SK-MEL-5 (cell line): ENCODE measurements at places on chromosomes 7 and 10.

- no peak for DNase-seq
Observed at GRCh38 chr10:119201233-119201632, 6.1 kb upstream of the GRK5 start.

DNA sequence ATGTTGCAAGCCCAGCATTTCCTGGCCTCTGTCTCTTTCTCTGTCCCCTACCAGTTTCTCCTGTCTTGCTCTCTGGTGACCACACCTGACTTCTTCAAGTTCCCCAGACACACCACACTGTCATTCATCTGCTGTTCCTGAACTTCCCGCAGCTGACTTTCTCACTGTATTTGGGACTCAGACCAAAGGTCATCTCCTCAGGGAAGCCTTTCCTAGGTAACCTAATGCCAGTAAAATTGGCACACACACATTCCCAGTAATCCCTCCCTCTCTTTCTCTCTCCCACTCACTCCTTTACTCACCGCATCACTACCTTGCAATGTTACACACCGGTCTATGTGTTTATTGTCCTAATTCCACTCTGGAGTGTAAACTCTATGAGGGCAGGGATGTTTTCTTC lies 81.7 kb downstream of the ELMO1 start:
- DNase-seq, result no peak

- DNase-seq, result no peak
Observed at GRCh38 chr7:27635728-27636127, 27.0 kb downstream of the HIBADH start.

- DNase-seq, result no peak
Observed at GRCh38 chr7:12013983-12014382, 182.0 kb upstream of the THSD7A start.

DNA sequence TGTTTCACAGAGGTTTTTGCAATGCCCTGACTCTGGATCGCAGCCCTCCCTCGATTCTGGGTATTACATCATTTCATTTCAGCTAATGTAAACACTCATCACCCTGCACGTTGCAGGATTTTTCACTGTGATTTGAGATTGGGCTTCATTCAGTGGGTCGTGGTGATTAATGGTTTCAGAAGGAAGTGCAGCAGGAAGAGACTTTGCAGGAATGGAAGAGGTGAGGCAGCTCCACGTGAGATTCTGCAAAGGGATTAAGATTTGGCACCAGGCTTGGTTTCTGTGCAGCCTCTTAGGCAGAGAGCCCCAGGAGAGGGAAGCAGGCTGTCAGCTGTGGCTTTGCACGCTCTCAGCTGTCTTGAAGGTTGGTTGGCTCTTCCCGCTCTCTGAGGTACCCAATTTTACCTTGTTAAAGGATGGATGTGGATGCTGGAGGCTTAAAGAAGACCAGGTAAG lies 95.2 kb downstream of the PLCE1 start:
- DNase-seq, result no peak

- DNase-seq, result no peak
Observed at GRCh38 chr7:111006691-111007090, 84.2 kb upstream of the LRRN3 start.
